ENCODE measurements at places on chromosomes 1 and 21. TPM values are rescaled to one million over a fixed set of nuclear protein-coding genes. Genes with fewer than 3 reads are reported as not detected.

The AJAP1 gene
- 1.0 TPM for total RNA-seq

DNA sequence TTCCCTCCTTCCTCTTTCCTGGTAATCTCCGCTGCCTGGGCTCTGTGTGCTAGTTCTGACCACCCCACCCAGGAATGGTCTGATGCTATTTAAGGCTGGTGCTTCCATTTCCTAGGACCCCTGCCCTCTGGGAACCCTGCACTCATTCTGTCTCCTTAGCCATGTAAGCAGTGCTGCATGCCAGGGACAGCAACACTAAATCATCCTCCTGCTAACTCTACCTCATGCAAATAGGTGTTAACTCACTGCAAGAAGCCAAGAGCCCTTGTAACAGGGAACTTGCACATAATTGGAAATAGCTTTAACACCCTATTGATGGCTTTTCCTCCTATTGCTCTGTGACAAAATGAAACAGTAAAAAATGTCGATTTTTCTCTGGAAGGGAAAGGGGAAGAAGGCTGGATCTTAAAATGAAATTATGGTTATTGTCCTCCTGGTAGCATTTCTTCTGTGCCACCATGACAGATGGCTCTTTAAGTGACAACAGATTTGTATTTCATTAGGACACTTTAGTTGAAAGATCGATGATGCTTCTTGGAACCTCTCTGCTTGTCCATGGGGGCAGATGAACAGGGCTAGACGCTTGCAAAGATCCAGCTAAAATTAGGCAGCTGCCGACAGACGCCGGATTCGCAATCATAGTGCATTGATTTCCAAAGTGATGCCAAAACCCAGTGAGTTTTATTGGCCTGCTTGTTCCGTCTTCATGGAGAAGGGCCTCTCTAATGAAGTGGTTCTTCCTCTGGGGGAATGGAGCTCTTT is 551.7 kb downstream of the MATN1 start:
- no peak overlapping the region for H3K27ac ChIP-seq
- no peak overlapping the region for H3K4me3 ChIP-seq
- DNase-seq: no peak
- H3K36me3 ChIP-seq: no peaks in the 10 kb centered on the region
- no peaks in the 10 kb centered on the region for H3K27me3 ChIP-seq

The AGT gene
- total RNA-seq: not detected

The POGZ gene
- 111 TPM for total RNA-seq

The VAMP4 gene
- total RNA-seq: 26.5 TPM

The GPR3 gene
- not detected for total RNA-seq

DNA sequence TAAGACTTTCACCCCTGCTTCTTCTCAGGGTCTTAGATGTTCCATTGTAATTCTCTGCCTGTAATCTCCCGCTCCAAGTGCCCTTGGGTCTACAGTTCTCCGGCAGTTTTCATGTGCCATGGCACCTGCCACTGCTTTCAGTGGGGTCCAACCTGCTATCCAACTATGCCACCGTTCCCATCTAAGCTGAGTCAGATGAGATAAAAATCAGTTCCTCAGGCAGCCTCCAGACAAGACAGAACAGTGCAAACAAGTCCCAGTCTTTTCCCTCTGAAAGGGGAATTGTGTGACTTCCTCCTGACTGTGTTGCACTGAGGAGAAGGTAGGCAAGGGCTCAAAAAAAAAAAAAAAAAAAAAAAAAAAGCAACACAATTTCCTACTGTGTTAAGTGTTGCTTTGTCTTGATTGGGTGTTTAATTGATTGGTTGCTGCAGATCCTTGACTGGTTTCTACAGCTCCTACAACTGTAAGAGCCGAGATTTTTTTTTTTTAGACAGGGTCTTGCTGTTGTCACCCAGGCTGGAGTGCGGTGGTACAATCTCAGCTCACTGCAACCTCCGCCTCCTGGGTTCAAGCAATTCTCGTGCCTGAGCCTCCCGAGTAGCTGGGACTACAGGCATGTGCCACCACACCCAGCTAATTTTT is 50.7 kb downstream of the EBNA1BP2 start:
- no peak overlapping the region for H3K27ac ChIP-seq
- H3K36me3 ChIP-seq: no peaks in the 10 kb centered on the region
- H3K4me1 ChIP-seq: no peaks in the 10 kb centered on the region
- H3K4me3 ChIP-seq: no peak overlapping the region
- DNase-seq: no peak
- no peaks in the 10 kb centered on the region for H3K27me3 ChIP-seq

The LMX1A gene
- total RNA-seq: not detected

The OR2T29 gene
- total RNA-seq: not detected

DNA sequence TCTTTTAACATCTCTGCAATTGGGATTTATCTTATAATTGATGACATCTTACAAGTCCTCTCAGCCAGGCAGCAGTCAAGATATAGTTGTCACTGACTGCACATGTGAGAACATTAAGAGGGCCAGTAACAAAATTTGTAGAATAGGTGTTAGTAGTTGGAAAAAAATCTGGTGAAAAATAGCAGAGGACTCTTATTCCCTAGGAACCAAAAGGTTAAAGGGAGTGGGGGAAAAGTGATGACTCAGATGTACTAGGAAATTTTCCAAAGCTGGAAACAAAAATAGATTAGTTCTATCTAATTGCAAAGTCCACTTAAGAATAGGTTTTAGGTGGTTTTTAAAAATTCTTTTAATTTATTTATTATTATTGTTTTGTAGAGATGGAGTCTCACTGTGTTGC is 3.6 kb downstream of the NUP210L start:
- peaks cover 4% of the 10 kb centered on the region for H3K36me3 ChIP-seq
- DNase-seq: no peak
- peaks cover 35% of the 10 kb centered on the region for H3K4me1 ChIP-seq
- no peaks in the 10 kb centered on the region for H3K27me3 ChIP-seq

The KRTAP25-1 gene
- not detected for total RNA-seq

The C1orf87 gene
- total RNA-seq: not detected

The RPTN gene
- not detected for total RNA-seq

GRCh38 chr1:205449750-205450443 is 5.9 kb downstream of the BLACAT1 start:
- H3K27me3 ChIP-seq: peaks cover 12% of the 10 kb centered on the region
- H3K27ac ChIP-seq: no peak overlapping the region
- no peak overlapping the region for H3K4me3 ChIP-seq
- no peak for DNase-seq
- no peaks in the 10 kb centered on the region for H3K4me1 ChIP-seq

DNA sequence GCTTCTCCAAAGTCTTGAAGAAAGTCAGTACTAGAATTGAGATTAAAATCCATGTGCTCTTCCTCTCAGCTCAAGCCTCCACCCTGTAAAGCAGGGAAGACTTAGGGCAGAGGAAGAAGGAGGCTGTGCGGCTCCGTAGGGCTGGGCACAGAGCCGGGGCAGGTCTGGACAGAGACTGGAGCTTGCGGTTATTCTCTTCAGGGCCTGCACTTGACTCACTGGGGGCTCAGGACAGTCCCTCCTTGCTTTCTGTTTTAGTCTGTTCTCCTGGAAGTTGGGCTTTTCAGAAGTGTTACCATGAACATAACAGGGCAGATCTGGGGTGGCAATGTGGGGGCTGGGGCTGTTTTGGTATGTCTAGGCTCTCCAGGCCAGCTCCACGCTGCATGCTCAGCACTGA is 21.6 kb upstream of the TRABD2B start:
- no peaks in the 10 kb centered on the region for H3K27me3 ChIP-seq
- no peaks in the 10 kb centered on the region for H3K36me3 ChIP-seq
- no peak overlapping the region for H3K27ac ChIP-seq
- H3K4me1 ChIP-seq: no peaks in the 10 kb centered on the region

DNA sequence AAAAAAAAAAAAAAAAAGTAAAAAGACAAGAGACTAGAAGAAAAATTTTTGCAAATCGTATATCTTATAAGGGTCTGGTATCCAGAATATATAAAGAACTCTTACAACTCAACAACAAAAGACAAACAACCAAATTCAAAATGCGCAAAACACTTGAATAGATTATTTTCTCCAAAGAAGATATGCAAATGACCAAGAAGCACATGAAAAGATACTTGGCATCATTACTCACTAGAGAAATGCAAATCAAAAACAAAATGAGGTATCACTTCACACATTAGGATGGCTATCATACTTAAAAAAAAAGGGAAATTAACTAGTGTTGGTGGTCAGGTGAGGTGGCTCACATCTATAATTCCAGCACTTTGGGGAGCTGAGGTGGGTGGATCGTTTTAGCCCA is 12.0 kb upstream of the SLC2A5 start:
- no peaks in the 10 kb centered on the region for H3K36me3 ChIP-seq
- H3K4me3 ChIP-seq: no peak overlapping the region
- H3K4me1 ChIP-seq: no peaks in the 10 kb centered on the region
- no peak overlapping the region for H3K27ac ChIP-seq

The TMEM240 gene
- 0.66 TPM for total RNA-seq

GRCh38 chr1:243526180-243526579 is 270.3 kb downstream of the SDCCAG8 start:
- H3K4me3 ChIP-seq: no peak overlapping the region
- no peak for DNase-seq
- no peaks in the 10 kb centered on the region for H3K4me1 ChIP-seq
- no peaks in the 10 kb centered on the region for H3K27me3 ChIP-seq

The MT1HL1 gene
- total RNA-seq: not detected

DNA sequence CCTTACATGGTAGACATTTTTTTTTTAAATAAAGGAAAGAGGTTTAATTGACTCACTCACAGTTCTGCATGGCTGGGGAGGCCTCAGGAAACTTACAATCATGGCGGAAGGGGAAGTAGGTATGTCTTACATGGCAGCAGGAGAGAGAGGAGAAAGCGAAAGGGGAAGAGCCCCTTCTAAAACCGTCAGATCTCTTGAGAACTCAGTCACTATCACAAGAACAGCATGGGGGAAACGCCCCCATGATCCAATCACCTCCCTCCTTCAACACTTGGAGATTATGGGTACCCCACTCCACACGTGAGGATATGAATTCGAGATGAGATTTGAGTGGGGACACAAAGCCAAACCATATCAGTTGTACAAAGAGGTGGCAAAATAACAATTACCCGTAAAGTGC is 301.7 kb downstream of the GRIK1 start:
- no peak for DNase-seq
- no peaks in the 10 kb centered on the region for H3K36me3 ChIP-seq
- no peaks in the 10 kb centered on the region for H3K27me3 ChIP-seq
- no peak overlapping the region for H3K4me3 ChIP-seq
- no peak overlapping the region for H3K27ac ChIP-seq

The CAMTA1 gene
- 40.1 TPM for total RNA-seq

DNA sequence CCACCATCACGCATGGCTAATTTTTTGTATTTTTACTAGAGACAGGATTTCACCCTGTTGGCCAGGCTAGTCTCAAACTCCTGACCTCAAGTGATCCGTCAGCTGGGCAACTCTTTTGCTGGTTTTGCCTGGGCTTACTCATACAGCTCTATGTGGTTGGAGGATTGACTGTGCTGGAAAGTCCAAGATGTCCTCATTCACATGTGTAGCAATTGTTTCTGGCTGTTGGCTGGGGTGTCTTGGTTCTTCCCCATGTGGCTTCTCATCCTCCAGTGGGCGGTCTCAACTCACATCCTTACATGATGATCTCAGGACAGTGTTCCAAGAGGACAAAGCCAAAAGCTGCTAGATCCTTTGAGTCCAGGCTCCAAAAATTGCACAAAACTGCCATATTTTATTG is 53.3 kb downstream of the TEX35 start:
- DNase-seq: no peak
- no peaks in the 10 kb centered on the region for H3K36me3 ChIP-seq
- no peaks in the 10 kb centered on the region for H3K27me3 ChIP-seq

GRCh38 chr1:55129194-55129728 is 85.9 kb downstream of the USP24 start:
- no peak for DNase-seq
- H3K27ac ChIP-seq: no peak overlapping the region
- H3K36me3 ChIP-seq: peaks cover 41% of the 10 kb centered on the region
- H3K27me3 ChIP-seq: no peaks in the 10 kb centered on the region
- peaks cover 16% of the 10 kb centered on the region for H3K4me1 ChIP-seq

The NEGR1 gene
- not detected for total RNA-seq

GRCh38 chr1:15885701-15886610 is 38.4 kb downstream of the SPEN start:
- peak overlapping the region; percentile 54 for H3K27ac ChIP-seq
- peaks cover 4% of the 10 kb centered on the region for H3K4me1 ChIP-seq
- H3K4me3 ChIP-seq: no peak overlapping the region
- no peaks in the 10 kb centered on the region for H3K36me3 ChIP-seq
- peak; percentile 27 for DNase-seq
- no peaks in the 10 kb centered on the region for H3K27me3 ChIP-seq

The ASPM gene
- total RNA-seq: 0.24 TPM

GRCh38 chr1:160398823-160399222 is 1.5 kb upstream of the VANGL2 start:
- no peak overlapping the region for H3K4me3 ChIP-seq
- no peak overlapping the region for H3K27ac ChIP-seq
- H3K36me3 ChIP-seq: no peaks in the 10 kb centered on the region
- H3K27me3 ChIP-seq: no peaks in the 10 kb centered on the region

- no peaks in the 10 kb centered on the region for H3K4me1 ChIP-seq
- DNase-seq: no peak
These were observed 77.0 kb downstream of the DDR2 start for GRCh38 chr1:162709132-162709860.

GRCh38 chr1:184002071-184002470 is 35.5 kb downstream of the COLGALT2 start:
- no peaks in the 10 kb centered on the region for H3K36me3 ChIP-seq

- DNase-seq: no peak
- H3K27me3 ChIP-seq: no peaks in the 10 kb centered on the region
- H3K27ac ChIP-seq: no peak overlapping the region
- H3K4me3 ChIP-seq: no peak overlapping the region
These were observed 14.7 kb downstream of the NMNAT2 start for GRCh38 chr1:183403498-183403897.

GRCh38 chr1:21233490-21233889 is 56.8 kb downstream of the ECE1 start:
- H3K27me3 ChIP-seq: no peaks in the 10 kb centered on the region
- H3K27ac ChIP-seq: no peak overlapping the region
- H3K4me3 ChIP-seq: no peak overlapping the region
- H3K36me3 ChIP-seq: peaks cover 10% of the 10 kb centered on the region

The FCRL2 gene
- not detected for total RNA-seq

The RGS7 gene
- total RNA-seq: not detected

The S100A7 gene
- total RNA-seq: not detected

The RXRG gene
- not detected for total RNA-seq

DNA sequence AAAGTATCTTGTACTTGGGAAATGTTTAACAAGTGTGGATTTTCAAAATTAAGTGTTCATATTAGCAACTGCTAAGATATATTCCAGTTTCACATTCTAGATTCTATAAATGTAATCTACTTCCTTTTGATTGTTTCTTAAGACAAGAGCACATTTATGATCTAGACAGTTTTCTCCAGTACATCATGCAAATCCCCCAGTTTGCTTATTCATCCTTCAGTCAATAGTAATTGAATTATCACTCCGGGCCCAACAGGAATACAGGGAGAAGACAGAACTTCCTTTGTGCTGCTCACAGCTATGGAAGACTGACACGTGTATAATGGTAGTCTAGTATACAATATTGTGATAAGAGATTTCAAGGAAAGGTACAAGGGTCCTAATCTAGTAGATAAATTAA is 14.5 kb downstream of the PLA2G4A start:
- no peaks in the 10 kb centered on the region for H3K36me3 ChIP-seq
- H3K27ac ChIP-seq: no peak overlapping the region

Measured in naive thymus-derived CD4-positive, alpha-beta T cell (primary cell).